Stimulated activated CD4-positive, alpha-beta T cell treated with anti-CD3 and anti-CD28 coated beads, Interleukin-1b, Interleukin-23, amount 100 ng/mL, for 48 hours (primary cell): ENCODE measurements at places on chromosomes 3 and 15.

GRCh38 chr3:12904951-12905315, 63.6 kb upstream of the RPL32 start:
- DNase-seq, result no peak

GRCh38 chr15:40115670-40116093, 7.0 kb upstream of the BMF start:
- peak; percentile 54 for DNase-seq

GRCh38 chr15:33866101-33866737, 102.1 kb upstream of the CHRM5 start:
- DNase-seq, result no peak

GRCh38 chr3:13822042-13822441, 57.8 kb downstream of the WNT7A start:
- peak; percentile 33 for DNase-seq
